ENCODE measurements at places on chromosomes 13 and 19. TPM values are rescaled to one million over a fixed set of nuclear protein-coding genes. Genes with fewer than 3 reads are reported as not detected.

Gene FAM83E
- 36.6 TPM for total RNA-seq

Gene CGB8
- total RNA-seq, result not detected

Gene LIM2
- not detected for total RNA-seq

Gene FLT1
- not detected for total RNA-seq

DNA sequence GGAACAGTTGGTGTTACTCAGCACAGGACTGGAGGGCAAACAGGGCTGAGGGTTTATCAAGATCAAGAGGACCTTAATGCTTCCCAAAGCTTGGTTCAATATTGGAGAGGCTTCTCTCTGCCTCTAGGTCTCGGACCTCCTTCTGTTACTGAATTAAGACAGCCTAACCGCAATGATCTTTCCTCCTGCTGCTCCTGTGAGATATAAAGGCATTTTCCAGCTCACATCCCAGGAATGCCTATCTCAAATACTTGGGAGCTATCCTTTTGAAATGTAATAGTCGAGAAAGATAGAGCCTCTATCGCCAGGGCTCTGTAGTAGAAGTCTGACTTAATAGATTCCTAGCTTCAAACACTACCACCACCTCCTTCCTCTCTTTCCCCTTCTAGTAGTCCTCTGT lies 1475.0 kb downstream of the SLITRK1 start:
- no peaks in the 10 kb centered on the region for H3K4me1 ChIP-seq
- no peaks in the 10 kb centered on the region for H3K27me3 ChIP-seq
- H3K4me3 ChIP-seq, result no peak overlapping the region
- H3K36me3 ChIP-seq, result no peaks in the 10 kb centered on the region
- H3K27ac ChIP-seq, result no peak overlapping the region
- no peak for DNase-seq
